Stimulated activated CD4-positive, alpha-beta T cell treated with anti-CD3 and anti-CD28 coated beads, TNF-alpha, amount 100 ng/mL, for 24 hours (primary cell): ENCODE measurements at places on chromosomes 2 and 18.

DNA sequence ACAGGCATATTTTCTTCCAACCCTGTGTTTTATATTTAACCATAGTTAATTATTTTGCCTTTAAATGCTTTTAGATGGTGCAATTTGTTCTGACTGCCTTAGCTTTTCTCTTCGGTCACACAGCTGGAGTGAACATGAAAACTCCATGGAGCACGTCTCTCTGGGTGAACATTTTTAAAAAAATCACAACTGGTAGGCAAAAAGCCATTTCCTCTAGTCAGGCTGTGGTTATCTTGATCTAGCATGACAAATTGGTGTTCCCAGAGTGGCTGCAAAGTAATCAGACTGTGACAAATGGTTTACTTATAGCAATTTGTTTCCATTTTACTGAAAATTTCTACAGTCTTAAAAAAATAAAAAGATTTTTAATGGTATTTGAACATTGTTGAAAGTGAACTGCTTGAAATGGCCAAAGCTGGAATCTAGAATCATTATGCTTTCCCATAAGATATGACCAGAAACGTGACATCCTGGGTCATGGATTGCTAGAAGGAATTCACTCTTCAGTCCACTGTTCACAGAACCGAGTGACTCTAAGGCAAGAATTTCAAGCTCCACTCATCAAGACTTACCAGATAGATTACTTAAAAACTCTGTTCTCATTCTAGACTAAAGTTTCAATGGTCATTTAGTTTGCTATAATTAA lies 703.6 kb downstream of the CPS1 start:
- DNase-seq, result no peak

DNA sequence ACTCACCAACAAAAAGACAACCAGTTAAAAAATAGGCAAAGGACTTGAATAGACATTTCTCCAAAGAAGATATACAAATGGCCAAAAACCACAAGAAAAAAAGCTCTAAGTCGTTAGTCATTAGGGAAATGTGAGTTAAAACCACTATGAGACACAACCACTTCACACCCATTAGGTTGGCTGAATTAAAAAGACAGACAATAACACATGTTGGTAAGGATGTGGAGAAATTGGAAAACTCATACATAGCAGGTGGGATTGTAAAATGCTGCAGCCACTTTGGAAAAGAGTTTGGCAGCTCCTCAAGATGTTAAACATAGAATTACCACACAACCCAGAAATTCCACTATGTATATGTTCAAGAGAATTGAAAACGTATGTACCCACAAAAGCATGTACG lies 117.6 kb upstream of the SPATS2L start:
- no peak for DNase-seq

- DNase-seq, result no peak
Measured at GRCh38 chr2:188333751-188334524, 42.3 kb downstream of the GULP1 start.

GRCh38 chr18:9860682-9861081 lies 25.1 kb upstream of the TXNDC2 start:
- no peak for DNase-seq

GRCh38 chr18:79786304-79786703 lies 11.4 kb upstream of the KCNG2 start:
- DNase-seq, result no peak

GRCh38 chr2:237859082-237859433 lies 365 bp upstream of the RAMP1 start:
- DNase-seq, result no peak

- no peak for DNase-seq
Measured at GRCh38 chr2:13474538-13474937, 757.8 kb downstream of the TRIB2 start.

- DNase-seq, result no peak
Measured at GRCh38 chr2:226185616-226186211, 613.9 kb downstream of the IRS1 start.

GRCh38 chr18:33761363-33761762 lies 183.3 kb downstream of the ASXL3 start:
- no peak for DNase-seq

DNA sequence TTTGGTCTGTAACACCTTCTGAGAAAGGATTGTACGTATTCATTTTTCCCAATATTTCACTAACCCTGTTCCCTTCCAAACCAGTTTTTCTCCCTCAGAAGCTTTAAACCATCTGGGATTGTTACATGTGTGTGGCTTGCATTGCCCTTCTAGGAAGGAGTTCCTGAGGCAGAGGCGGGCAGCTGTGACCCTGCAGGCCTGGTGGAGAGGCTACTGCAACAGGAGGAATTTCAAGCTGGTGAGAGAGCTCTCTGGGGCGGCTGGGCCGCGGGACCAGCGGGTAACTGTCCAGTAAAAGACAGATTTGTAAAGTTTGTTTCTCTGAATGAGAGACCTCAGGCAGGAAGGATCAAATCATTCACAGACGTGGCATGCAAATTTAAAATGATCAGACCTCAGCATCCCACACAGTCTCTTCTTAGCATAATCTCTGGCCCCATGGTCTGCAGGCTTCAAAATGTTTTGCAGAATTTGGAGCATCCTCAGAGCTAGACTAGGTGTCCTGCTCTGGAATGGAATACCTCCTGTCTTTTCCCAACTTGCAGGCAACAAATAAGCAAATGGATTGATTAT lies 40.2 kb upstream of the GPR17 start:
- DNase-seq, result no peak

GRCh38 chr2:3662239-3662638 lies 4.2 kb downstream of the ALLC start:
- DNase-seq, result no peak

DNA sequence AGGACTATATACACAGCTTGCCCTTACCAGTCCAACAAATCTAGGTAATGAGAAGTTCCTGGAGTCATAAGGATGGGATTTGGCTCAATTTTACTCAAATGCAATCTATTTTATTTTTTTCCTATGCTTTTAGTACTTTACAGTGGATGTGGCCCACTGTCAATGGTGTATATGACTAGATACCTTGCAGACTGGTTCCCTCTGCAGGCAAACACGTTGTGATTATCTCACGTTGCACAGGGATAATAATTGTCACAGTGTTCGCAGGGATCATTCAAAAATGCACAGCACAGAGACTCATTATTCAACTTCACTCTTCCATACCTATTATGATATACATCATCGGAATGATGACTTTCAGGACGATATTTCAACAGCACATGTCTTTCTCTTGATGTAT lies 359.7 kb downstream of the MBD2 start:
- DNase-seq, result no peak

DNA sequence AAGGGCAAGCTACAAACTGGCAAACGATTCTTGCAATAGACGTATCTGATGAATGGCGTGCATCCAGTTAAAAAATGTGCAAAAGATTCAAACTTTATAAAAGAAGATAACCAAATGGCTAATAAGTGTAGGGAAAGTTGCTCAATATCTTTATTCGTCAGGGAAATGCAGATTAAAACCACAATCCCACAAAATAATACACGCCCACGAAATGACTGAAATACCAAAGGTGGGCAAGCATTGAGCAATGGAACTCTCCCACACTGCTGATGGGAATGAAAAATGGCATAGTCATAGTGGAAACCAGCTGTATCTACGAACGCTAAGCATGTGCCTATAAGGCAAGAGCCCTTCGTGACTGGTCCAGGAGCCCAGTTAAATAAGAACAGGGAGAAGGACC lies 168.6 kb upstream of the SIX2 start:
- no peak for DNase-seq

DNA sequence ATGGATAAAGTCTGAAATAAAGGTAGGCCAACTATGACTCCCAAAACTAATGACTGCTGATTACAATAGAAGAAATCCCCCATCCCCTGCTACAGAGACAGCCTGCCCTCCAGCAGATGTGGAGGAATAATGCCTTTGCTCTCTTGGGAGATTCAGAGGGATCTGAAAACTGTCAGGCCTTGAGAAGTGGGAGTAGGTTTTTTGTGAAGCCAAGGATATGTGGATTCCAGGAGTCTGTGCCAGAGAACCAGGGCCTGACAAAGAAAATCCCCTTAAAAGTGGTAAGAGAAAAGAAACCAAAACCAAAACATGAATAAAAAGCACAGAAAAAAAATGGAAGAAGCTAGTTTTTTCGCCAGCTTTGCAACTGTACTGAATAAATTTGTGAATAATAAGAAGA lies 397.6 kb downstream of the ZNF521 start:
- no peak for DNase-seq

DNA sequence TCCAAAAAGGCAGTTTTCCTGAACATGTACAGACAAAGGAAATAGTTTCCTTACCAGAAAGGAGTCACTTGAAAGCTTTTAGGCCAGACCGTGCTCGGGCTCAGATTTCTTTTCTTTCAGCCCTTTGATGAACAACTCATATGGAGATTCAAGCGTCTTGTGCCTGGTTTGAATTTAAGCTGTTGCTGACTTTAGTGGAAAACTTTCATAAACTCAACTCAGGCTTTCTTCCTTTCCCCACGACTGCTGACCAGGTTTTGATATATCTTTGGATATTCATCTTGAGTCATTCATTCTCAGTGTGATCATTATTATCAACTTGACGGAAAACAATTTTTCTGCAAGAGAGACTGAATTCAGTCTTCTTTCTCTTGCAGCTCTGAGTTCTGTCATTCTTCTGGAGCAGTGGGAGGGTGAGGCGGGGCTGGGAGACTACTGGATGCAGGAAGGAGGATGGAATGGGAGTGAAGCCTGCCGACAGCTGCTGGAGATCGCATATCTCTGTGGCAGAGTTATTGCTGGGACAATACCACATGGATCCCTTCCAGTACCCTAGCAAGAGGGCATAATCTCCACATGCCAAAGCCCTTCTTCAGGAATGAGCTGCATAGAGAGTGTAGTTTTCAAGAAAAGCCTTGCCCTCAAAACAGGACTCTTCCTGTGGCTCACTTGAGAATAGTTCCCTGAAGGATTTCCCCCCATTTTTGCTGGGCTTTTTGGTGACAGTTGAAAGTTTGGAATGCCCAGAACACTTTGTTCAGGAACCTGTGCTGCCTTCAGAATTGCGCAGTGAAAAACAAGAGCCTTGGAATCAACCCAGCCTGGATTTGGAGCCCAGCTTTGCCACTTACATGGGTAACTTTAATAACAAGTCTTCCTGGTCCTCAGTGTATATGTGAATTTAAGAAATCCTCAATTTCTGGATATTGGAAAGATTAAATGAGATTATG lies 364.4 kb downstream of the ZNF521 start:
- DNase-seq, result no peak

- DNase-seq, result no peak
Measured at GRCh38 chr18:50284255-50284885, 3.0 kb upstream of the MBD1 start.

DNA sequence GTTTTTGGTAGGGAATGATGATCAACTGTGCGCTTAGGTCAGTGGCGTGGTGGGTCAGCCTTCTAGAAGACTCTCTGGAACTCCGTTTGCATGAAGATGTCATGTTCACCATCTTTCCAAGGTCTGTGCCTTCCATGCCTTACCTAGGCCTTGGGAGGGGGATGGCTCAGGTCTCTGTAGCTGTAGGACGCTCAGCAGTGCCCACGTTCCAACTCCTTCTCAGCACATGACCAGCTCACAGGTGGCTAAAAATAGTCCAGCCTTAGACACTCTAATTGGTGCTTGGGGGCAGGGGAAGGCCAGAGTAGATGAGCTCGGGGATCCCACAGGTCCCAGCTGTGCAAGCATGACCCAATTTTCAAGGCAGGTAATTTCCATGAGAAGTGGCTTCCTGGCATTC lies 42.3 kb upstream of the TEX51 start:
- no peak for DNase-seq

GRCh38 chr2:182426082-182426917 lies 536 bp downstream of the PDE1A start:
- DNase-seq, result no peak

- peak; percentile 4 for DNase-seq
Measured at GRCh38 chr2:144659731-144660275, 139.9 kb upstream of the ZEB2 start.

DNA sequence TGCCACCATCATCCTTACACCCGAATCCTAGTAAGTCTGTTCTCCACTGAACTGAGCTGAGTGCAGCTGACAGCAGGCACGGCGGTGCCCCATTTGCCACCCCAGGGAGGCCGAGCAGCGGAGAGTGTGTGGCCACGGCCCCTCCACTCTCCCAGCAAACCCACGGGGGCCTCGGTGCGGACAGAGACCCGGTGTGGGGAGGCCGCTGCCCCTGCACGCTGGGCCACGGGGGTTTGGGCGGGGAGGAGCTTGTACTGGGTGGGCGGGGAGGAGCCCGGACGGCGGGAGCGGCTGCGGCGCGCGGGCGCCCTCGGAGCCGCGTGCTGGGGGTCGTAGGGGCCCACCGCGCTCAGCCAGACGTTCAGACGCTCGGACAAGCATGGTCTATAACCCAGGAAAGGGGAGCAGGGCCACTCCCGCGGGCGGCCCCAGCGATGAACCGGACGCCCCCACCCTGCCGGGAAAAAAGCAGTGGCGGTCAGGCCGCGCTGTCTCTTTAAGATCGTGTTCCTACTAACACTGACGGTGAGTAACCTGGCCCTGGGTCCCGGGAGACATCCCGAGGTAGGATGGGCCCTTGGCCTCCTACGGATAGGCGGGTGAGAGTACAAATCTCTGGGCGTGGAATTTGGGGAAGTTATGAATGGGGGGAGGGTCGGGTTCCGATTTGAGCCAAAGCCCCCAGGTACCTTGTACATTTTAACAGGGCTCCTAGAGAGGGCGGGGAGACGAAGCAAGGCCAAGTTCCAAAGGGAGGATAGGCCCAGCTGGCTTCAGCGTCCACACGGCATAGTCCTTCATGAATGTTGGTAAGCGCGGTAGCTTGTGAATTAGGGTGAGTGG lies at the start of gene ITPRIPL1:
Gene ITPRIPL1 (plus strand): TSS at position 277 of the 843 bp plus-strand sequence. CDS start 523 bp downstream, at position 800.
- peak; percentile 54 for DNase-seq

DNA sequence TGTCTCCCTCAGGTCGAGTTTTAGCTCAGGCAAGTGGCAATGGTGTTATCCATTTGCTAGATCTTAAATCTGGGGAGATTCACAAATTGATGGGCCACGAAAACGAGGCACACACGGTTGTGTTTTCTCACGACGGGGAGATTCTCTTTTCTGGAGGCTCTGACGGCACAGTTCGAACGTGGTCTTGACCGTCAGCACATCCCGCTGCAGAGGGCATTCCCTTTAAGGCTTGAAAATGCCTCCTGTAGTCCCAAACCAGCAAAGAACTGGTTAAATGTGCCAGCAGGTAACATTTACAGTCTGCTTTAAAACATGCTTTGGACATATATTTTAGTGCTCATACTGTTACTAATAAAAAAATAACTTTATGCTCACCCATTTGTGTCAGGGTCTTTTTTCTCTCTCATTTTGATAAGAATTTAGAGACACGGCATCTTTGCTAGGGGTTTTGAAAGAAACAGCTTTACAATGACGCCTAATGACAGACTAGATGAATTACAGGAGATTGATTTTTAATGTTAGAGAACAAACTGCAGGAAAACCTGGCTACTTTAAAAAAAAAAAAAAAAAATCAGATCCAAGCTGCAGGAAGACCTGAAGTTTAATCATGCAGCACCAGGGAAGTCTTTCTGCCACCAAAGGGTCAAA lies 602 bp upstream of the VWC2L start:
- no peak for DNase-seq
